ENCODE measurements at places on chromosomes 7 and 10.
A peak's percentile ranks its signal among the peaks of the same experiment; 100 is the strongest.

GRCh38 chr10:118768041-118768919, 13.5 kb upstream of the CACUL1 start:
- no peak for DNase-seq

DNA sequence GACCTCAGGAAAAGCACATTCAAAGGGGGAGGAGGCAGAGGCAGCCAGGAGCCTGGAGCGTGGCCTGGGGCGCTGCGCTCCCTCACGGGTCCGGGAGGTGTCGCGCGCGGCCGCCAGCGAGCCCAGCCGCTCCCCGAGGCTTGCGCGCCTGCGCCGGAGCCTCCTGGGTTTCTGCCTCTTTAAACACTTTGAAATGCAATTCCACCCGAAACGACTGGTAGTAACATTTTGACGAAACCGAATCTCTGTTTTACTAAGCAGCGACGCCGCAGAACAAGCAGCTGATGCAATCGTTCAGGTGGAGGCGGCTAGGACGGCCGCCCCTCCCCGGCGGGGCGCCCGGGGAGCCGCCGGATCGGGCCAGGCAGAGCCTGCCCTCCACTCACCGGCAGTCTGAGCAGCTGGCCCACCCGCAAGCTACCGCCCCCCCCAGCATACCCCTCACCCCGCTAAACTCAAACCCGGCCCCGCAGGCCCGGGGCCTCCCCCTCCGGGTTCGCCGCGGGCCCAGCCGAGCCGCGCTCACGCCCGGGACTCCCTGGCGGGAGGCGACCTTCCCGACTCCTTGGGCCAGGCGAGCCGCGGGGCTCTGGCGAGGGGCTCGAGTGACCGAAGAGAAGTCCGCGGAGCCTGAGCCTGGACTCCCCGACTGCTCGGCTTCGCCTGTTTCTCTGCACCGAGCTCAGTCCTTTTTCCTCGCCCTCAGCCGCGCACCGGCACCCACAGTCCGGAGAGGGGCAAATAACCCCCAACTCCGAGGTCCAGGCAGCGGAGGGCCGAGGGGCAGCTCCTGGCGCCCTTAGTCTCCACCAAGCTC, 3.2 kb downstream of the MKX start:
- peak; percentile 61 for DNase-seq

DNA sequence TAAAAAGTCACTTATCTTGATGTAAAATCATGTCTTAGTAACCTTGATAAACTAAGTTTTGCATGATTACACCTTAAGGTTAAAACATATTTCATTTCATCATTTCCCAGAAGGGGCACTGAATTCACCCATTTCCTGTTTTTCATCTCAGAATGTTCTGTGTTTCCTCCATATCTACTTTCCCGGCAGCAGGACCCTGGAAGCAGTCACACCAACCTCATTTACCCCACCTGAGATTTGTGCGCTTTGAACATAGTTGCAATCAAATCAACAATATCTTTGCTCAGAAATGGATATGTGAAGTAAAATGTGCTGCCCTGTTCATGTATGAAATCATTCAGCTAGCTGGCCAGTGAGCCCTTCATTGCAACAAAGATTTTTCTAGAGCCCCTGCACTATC, 46.8 kb downstream of the IKZF1 start:
- no peak for DNase-seq

GRCh38 chr10:11725912-11726311, 16.3 kb upstream of the ECHDC3 start:
- no peak for DNase-seq

DNA sequence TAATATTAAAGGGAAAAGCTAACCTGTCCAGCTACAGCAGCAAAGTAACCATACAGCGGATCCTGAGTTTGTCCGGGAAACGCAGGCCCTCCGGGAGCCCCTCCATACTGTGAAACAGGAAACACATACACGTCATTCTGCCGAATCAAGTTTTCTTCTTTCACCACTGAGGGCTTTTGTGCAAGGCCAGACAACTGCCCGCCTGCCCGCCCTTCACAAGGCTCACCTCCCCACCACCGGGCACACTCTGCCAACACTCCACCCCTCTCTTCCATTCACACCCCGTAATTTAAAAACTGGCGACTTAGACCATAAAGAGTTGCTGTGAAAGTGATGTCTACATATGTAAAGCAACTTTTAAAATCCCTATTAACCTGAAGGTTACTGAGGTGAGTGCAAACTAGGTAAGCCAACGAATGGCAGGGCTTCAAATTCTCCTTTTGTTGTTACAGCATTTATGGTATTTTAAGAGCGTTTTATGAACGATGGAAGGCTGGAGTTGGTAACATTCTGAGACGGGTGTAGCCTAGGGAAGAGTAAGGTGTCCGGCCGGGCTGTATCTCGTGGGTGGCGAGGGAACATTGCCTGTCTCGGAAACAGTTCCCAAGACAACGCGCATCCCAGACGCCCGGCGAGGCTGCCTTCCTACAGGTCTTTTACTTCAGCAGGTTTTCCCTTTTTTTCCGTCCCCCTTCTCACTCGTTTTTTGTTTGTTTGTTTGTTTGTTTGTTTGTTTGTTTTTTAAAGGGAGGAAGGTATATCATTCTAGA, 817 bp downstream of the SRI start:
- DNase-seq: no peak

- DNase-seq: no peak
These were observed 210.8 kb upstream of the CSTF2T start for GRCh38 chr10:51910189-51910588.

DNA sequence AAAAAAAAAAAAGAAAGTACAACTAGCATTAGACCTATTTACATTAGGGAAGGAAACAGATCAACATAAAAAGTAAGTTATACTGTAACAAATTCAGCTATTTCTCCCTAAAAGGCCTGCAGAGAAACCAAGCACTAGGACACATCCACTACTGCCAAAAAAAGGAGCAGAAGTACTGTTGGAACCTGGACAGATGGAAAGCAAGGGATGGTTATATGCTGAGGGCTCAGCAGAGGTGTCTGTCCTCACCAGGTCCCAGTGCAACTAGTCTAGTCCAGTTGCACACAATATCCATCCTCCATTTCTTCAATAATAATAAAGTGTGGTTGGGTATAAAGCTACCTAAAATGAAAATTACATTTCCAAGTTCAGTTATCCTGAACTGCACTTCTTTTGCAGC, 103.2 kb upstream of the IFRD1 start:
- DNase-seq: no peak

GRCh38 chr7:146235195-146235594, 118.6 kb downstream of the CNTNAP2 start:
- DNase-seq: no peak

DNA sequence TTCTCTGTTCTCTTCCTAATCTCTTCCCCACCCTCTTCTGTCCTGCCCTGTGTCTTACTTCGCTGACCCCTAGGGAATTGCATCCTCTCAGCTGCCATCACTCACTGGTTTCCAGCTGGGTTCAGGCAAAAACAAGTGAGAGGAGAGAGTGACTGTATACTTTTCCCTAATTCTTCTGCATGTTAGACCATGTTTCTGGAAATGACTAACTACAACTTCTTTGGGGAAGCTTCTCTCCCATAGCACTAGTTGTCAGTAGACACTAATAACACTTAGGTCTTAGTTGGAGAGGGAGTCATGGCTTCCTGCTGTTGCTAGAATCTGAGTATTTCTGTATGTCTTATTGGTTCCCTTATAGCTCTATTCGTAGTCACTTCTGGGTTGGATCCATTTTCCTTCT, 299.0 kb upstream of the FZD1 start:
- no peak for DNase-seq

GRCh38 chr10:58152673-58153263, 114.9 kb downstream of the IPMK start:
- peak; percentile 44 for DNase-seq

- no peak for DNase-seq
These were observed 37.7 kb upstream of the GOLGA7B start for GRCh38 chr10:97811958-97812357.

- no peak for DNase-seq
These were observed 51.2 kb upstream of the KMT2C start for GRCh38 chr7:152486968-152487367.

DNA sequence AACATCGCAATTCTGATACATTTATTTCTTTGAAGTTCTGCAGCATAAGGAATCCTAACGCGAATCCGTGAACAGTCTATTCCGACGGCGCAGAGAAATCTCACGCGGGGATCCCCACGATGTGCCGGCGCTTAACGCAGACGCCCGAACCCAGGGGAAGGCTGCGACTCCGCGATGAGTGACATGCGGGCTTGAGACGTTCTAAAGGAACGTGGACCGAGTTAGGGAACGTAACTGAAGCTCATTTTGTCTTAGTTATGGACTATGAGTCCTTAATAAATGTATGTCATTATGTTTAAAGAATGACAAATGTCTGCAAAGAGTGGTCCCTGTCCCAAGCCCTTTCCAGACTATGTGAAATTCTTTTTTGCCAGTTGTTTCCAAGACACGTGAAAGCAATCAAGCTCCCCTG, 995 bp upstream of the PARD3 start:
- no peak for DNase-seq

DNA sequence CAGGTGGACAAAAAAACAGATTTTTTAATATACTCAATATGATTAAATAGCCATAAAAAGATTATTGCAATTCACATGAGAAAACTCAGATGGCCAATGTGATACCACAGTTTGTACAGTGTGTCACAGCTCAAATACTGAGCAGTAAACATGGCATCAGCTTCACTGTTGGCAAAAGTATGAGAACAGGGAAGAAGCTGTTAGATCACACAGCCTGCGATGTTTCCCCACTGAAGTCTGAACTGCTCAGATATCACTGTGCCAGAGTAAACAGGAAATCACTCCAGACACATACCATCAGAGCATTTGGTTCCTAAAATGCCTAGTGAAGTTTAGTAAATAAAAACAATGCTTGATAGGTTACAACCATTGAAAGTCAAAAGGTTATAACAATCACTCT, 347.8 kb downstream of the ETV1 start:
- peak; percentile 15 for DNase-seq

GRCh38 chr10:132470410-132471124, 67.0 kb upstream of the INPP5A start:
- DNase-seq: no peak

DNA sequence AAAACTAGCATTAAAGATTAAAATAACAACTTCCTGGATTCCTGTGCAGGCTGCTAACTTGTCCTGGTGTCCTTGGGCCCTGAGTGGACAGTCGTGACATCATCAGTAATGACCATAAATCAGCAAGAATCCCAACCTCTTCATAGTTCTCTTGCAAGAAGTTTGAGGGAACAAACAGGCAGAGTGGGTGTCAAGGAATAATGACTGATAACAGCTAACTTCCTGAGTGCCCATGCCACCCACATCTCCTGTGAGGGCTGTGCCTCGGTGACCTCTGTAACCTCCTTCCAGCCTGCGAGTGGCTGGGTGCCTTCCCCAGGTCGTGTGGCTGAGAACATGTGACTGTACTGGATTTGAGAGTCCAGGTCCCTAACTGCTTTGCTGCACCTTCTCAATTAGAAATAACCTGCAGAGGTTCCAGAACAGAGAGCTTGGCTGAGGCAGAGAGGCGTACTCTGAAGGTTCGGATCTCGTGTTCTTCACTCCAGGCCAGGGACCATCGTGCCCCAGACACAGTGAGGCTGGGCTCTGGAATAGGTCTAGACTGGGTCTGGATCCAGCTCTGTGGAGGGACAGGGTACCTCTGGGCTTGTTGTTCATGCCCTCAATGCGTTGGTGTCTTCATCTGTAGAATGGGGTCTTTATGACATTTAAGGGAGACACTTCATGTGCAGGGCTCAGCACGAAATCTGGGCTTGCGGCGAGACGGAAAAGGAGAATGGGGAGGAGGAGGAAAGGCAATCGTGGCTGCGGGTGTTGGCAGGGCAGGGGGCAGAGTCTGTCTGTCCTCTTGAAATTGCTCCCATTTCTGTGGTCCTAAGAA, 313.1 kb upstream of the ZNF32 start:
- no peak for DNase-seq

GRCh38 chr7:41738806-41739205, 35.9 kb upstream of the INHBA start:
- DNase-seq: no peak

GRCh38 chr10:12566161-12567115, 217.1 kb downstream of the CAMK1D start:
- no peak for DNase-seq

DNA sequence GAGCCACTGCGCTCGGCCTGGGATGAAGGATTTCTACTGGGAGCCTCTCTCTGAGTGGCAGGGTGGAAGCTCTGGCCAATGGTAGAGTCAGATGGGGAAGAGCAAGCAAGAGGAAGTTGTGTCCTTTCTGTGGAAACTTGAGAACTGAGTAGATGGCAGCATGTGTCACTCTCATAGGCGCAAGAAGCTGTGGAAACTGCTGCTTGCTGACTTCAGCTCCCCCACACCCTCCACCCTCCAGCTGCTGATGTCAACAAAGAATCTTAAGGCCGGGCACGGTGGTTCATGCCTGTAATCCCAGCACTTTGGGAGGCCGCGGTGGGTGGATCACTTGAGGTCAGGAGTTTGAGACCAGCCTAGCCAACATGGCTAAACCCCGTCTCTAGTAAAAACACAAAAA, 39.8 kb upstream of the SRGN start:
- DNase-seq: no peak

DNA sequence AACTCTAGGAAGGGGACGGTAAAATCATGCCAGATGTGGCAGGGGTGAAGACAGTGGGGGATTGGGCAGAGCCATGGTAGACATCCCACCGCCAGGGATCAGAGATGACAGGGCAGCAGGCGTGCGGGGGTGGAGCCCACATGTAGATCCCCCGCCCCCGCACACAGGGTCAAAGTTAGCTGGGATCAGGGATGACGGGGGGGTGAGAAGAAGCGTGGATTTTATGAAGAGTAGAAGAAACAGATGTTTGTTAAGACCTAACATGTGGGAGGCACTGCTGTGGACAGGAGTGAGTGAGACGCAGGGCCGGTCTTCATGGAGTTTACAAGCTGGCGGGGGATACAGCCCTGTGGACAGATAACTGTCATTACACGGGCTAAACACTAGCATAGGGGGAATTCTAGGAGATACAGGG, 154.0 kb upstream of the KLF14 start:
- no peak for DNase-seq

GRCh38 chr7:35817930-35818329, 17.1 kb downstream of the SEPTIN7 start:
- no peak for DNase-seq

DNA sequence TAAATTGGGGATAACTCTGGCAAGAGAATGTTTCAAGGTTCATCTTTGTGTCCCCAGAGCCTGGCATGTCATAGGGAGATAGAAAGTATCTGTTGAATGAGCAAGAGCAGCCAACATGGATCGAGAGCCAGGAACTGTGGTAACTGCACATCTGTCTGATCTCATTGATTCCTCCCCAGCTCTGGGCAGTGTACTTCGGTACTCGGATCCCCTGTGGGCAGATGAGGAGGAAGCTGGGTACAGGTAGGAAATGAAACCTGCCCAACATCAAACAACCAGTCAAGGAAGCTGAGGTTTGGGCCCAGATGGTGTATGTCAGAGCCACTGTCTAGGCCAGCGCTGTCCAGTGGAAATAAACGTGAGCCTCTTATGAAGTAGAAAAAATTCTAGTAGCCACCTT, 76.4 kb downstream of the GRK5 start:
- no peak for DNase-seq

DNA sequence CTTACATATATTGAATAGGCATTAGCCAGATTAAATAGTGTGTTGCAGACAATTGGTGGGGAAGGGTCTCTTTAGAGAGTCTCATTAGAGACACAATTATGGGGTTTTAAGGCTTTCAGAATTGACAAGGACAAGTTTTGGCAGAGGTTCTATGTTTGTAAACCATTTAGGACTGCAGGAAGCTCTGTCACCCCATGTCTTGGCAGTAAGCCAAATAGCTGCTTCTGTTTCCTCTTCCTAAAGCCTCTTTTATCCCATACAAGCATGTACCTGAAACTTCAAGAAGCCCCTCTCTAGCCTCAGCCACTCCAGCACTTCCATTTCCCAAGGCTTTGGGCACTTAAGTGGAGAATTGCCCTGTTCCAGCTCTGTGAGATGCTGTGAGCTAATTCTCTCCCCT, 21.8 kb upstream of the LRRC4 start:
- no peak for DNase-seq
